Stimulated activated CD4-positive, alpha-beta T cell treated with anti-CD3 and anti-CD28 coated beads, Interleukin-2, amount 100 ng/mL, for 4 hours (primary cell): ENCODE measurements at places on chromosomes 12 and 14.

DNA sequence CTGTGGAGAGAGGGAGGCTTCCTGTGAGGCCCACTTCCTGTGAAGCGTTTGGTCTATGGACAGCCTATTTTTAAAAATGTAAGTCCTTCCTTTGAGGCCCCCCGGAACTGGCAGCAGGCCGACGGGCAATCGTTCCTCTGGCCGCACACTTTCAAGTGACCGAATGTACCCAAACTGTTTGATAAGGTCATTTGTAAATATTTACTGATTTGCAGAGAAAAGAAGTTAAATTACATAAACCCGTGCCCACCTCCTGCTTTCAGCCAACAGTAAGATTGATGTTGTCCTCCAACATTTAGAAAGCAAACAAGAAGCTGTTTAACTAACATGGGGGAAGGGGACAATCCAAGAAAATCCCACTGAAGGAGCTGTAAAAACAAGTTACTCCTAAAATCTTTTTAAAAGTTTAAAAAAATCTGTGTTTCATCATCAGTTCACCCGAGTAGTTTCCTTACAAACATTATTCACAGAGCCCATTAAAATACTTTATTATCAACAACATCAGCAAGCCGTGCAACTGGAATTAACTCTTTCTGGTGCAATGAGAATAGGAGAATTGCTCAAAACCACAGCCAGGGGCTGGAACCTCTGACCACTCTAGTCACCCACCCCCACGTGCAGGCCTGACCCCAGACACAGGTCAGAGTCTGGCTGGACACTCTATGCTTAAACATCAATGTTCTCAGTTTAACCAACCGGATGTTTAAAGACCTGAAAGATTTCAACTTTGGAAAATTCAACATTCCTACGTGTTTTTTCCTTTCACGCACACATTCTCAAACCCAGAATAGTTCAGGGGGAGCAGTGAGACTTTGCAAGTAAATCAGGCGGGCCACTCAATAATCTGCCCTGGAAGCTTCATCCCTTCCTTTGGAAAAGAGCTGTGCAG lies 65.3 kb downstream of the FOXN3 start:
- no peak for DNase-seq

- no peak for DNase-seq
Measured at GRCh38 chr12:5332551-5332950, 99.4 kb upstream of the NTF3 start.

- DNase-seq, result no peak
Measured at GRCh38 chr14:32417956-32418552, 89.0 kb downstream of the AKAP6 start.

- no peak for DNase-seq
Measured at GRCh38 chr12:123075087-123075645, 75.7 kb downstream of the PITPNM2 start.

- no peak for DNase-seq
Measured at GRCh38 chr12:5522432-5523335, 90.8 kb downstream of the NTF3 start.

DNA sequence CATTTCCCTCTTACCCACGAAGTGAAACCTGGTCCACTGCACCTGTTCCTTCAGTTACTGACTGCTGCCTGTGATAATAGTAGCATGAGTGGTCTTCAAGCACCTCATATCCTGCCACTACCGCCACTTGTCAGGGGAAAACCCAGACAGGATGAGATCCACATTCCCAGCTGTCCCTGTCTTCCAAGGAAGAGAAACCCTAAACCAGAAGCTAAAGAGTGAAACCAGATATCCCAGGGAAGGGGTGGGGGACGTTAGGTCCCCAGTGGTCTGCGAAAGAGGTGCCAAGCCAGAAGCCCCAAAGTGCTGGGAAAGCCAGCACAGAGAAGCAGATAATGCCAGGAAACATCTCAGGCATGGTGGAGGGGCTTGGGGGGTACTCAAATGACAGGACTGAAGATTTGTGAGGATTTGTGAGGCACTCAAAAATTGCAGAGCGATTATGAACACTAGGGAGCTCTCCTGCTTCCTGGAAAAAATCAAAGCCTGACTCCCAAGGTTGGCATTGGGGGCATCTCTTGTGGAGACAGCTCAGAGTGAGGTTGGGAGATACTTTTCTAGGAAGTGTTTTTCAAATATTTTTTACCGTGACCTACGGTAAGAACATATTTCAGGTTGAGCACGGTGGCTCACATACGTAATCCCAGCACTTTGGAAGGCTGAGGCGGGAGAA lies 77.9 kb downstream of the TMEM30B start:
- no peak for DNase-seq

GRCh38 chr12:44875954-44876543 lies at the start of gene NELL2:
TSS of gene NELL2 (minus strand) at chr12:44876315. CDS start at chr12:44875869, 446 bp downstream.
- DNase-seq, result peak; percentile 54

GRCh38 chr14:64637735-64638473 lies 66.3 kb upstream of the PLEKHG3 start:
- DNase-seq, result no peak
